ENCODE measurements at places on chromosomes 16 and 17. TPM values are rescaled to one million over a fixed set of nuclear protein-coding genes. Genes with fewer than 3 reads are reported as not detected.

CASKIN1 gene
- 0.30 TPM for total RNA-seq

MMP2 gene
- total RNA-seq, result 153 TPM

DNA sequence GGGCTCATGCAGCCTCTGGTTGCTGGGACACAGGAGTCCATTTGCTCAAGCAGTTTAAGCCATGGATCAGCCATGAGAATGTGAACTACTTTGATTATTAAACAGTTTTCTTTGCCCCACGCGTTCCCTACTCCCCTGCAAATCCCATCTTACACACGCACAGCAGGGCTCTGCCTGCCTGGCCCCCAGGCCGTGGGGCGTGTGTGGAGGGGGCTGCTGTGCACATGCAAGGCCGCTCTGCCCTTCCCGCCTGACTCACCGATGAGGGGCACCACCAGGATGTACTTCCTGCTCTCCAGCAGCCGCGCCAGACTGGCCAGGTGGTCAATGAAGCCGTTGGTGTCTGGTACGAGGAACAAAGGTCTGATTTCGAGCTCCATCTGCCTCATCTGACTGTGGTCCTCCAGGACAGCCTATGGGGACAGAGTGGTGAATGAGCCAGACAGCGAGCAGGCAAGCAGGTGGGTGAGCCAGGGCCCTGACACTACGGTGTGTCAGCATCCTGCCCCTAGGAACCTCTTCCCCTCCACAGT lies 13.7 kb downstream of the HIC1 start:
- no peak for DNase-seq
- no peaks in the 10 kb centered on the region for H3K27me3 ChIP-seq
- no peaks in the 10 kb centered on the region for H3K36me3 ChIP-seq
- H3K27ac ChIP-seq, result peak overlapping the region; percentile 92
- H3K4me3 ChIP-seq, result no peak overlapping the region

DNA sequence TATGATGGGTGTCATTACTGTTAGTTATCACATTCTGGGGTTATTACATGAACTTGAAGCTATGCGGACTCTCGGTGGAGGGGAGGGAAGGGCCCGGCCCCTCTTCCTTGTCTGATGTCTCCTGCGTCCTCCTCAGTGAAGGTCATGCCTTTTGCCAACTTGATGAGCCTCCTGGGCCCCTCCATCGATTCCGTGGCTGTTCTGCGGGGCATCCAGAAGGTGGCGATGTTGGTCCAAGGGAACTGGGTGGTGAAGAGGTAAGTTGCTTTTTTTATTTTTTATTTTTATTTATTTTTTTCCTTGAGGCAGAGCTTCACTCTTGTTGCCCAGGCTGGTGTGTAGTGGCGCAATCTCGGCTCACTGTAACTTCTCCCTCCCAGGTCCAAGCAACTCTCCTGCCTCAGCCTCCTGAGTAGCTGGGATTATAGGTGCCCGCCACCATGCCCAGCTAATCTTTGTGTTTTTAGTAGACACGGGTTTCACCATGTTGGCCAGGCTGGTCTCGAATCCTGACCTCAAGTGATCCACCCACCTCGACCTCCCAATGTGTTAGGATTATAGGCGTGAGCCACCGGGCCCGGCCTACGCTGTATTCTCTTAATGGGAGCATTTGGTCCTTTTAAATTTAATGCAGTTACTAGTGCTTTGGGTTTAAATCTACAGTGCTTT lies 21.6 kb downstream of the POLR3E start:
- H3K4me3 ChIP-seq, result no peak overlapping the region
- no peaks in the 10 kb centered on the region for H3K4me1 ChIP-seq
- no peaks in the 10 kb centered on the region for H3K27me3 ChIP-seq
